ENCODE measurements at places on chromosomes 4 and X.

GRCh38 chr4:20318001-20318908 lies 66.5 kb downstream of the SLIT2 start:
- DNase-seq: peak; percentile 7

GRCh38 chr4:118270492-118270891 lies 82.3 kb downstream of the PRSS12 start:
- DNase-seq: peak; percentile 65

DNA sequence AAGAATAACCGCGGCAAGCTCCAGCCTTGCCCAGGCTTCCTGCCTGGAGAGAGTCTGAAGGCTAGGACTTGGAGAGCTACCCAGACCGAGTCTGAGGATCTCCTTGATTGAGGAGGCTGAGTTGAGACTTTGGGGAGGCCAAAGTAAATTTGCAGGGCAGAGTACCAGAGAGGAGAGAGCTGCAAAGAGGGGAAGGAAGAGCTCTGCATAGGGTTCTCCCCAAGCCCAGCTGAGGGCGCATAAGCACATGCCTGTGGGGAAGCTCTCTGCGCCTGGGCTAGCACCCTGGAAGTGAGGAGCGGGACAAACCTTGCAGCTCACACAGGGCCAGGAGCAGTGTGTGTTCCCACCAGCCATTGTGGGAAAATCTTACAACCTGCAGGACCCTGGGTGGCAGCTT lies 56.1 kb downstream of the FAM193A start:
- no peak for DNase-seq

- no peak for DNase-seq
Measured at GRCh38 chr4:79353075-79353474, 27.2 kb upstream of the NAA11 start.

GRCh38 chrX:78327370-78328086 lies at the start of gene CYSLTR1:
CYSLTR1 (minus strand) TSS chrX:78327611; CDS start chrX:78273746, 53,865 bp downstream.
- no peak for DNase-seq

DNA sequence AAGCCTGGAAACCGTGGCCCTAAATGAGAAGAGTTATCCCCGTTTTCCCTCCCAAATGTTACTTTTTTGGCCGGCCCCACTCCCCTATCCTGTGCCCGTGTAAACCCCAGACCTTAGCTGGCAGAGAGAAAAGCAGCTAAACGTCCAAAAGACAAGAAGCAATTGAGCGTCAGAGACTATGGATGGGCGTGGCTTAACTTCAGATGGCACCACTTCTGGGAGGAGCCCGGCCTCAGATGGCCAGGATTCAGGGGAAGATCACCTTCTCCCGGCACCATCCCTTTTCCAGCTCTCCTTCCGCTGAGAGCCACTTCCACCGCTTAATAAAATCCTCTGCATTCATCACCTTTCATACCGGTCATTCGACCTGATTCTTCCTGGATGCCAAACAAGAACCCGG lies 350.1 kb upstream of the PCDH7 start:
- DNase-seq: no peak

All from mesenchymal stem cell (in vitro differentiated cells and primary cell).